ENCODE measurements at places on chromosomes 7 and 10.
A peak's percentile ranks its signal among the peaks of the same experiment; 100 is the strongest.

DNA sequence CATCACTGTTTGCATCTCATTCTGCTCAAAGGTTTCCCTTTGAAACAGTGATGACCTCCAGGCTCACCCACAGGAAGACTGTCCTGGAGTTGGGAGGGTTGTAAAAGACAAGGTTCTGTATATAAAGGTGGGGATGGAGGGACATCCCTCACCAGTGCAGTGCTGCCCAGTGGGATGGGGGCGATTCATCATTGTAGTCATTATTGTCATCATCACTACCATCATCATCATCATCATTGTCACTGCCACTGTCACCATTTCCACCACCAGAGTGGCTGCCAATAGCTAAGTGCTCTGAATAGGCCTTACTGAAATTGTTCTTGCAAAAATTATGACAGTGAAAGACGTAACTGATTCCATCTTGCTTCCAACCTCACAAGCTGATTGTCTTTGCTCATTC, 24.7 kb downstream of the MRPS24 start:
- no peak for DNase-seq

DNA sequence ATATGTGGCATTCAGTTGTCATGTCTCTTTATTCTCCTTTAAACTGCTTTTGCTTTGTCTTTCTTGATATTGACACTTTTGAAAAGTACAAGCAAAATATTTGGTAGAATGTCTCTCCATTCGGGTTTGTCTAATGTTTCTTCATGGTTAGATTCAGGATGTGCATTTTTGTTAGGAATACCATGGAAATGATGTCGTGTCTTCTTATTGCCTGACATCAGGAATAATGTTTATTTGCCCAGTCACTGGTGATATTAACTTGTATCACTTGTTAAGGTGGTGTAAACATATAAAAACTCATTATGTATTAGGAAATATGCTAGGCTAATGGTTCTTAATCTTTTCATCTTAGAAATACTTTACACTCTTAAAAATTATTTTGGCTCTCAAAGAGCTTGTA, 43.4 kb downstream of the CDK1 start:
- DNase-seq, result no peak

GRCh38 chr7:64098-64915, 128.1 kb upstream of the FAM20C start:
- no peak for DNase-seq

DNA sequence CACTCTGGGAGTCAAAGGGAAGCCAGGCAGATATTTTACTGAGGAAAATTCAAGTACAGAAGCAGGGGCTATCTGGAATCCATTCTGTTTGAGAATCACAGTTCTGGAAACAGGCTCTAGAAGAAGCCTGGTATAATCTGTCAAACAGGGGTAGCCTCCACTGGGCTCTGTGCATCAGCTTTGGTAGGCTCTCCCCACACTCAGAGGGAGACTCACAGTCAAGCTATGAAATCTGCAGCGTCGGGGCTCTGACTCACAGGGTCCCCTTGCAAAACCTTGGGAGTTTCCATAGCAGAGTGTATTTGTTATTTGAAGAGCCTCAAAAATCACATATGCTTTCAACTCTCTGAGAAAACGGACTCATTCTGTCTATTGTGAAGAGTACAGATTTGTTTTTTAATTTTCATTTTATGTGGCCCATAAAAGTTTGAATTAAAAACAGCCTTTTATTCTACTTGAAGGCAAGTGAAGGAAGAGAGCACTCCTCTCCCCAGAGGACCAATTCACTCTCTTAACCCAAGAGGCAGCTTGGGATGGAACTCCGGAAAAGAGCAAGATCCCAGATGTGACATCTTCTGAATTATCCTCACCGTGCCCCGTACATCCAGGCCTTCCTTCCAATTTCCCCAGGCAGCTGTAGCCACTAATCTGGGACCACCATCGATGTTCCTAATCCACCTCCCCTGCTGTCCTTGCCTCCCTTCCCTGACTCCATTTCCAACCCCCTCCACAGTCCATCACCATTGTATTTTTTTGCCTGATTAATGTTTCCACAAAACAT, 590.9 kb upstream of the MGMT start:
- no peak for DNase-seq

DNA sequence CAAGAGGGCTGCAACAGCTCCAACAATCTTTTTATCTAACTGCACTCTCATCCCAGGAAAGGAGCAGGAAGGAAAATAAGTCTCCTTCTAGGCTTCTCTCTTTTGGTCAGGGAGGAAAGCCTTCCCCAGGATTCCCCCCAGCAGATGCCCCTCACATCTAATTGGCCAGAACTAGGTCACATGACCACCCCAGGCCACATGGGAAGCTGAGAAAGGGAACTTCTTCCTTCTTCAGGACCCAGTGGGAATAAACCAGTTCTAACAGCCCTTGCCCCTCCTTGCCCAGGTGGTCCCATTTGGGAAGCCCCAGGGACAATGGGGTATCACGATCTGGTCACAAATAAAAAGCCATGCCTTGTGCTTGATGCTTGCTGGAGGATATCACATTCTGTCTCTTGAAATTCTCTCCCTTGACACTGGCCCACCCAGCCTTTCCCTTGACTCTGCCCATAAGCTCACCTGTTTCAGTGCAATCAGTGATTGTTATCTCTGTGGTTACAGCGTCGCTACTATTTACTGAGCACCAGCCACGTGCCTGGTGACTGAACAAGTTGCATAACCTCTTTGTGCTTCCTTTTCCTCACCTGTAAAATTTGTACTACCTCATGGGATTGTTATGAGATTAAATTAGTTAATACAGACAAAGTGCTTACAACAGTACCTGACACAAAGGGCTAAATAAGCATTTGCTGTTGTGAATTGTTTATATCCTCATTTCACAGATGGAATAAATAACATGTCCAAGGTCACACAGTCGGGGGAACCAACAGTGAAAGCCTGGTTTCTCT, 9.0 kb upstream of the TACR2 start:
- DNase-seq, result no peak

- no peak for DNase-seq
Observed at GRCh38 chr7:132397070-132397469, 179.2 kb downstream of the PLXNA4 start.

DNA sequence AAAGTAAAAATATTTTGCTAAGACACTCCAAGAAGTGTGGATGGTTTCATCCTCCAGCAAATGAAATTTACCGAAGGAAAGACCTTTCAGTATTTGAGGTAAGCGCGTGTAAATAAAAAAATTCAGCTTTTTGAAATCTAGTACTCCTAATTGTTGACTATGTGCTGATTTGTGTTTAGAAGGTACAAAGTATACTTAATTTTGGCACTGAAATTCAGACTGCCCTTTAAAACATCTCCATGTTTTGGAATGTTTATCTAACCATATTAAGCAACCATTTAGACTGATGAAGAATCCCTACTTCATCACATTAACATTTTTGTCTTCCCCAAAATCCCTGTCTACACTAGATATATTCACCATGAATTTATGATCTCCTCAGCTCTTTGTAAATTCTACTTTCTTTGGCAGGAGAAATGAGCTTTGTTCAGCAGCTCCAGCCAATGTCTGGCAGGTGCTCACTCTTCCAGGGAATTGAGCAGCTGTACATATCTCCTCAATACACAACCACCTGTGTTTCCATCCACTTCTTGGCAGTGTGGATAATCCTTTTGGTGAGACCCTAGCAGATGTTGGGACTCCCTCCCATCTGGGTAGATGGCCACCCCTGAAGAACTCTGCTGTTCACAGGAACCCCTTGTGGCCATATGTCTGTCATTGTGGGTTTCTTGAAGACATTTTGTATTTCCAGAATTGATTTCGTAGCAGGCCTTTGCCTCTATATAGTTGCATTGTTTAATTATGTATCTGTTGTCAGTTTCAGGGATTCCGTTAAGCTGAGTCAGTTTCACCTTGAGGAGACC, 129.4 kb upstream of the SAMD8 start:
- DNase-seq, result no peak

DNA sequence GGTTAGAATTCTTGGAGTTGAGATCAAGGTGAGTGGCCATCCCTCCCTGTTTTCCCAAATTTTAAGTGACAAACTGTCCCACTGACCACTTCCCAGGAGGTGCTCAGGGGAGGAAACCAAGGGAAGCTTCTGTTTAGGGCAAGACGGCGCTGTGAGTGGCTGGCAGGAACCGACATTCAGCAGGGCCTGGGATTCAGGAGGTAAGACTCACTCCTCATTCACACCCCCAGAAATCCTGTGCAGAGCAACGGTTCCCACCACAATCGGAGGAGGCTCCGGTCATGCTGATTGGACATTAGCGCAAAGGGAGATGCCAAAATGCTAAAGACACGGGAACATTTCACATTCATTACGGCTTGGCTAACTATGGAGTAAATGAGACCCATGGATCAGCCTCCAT, 200.9 kb downstream of the GRID1 start:
- no peak for DNase-seq

DNA sequence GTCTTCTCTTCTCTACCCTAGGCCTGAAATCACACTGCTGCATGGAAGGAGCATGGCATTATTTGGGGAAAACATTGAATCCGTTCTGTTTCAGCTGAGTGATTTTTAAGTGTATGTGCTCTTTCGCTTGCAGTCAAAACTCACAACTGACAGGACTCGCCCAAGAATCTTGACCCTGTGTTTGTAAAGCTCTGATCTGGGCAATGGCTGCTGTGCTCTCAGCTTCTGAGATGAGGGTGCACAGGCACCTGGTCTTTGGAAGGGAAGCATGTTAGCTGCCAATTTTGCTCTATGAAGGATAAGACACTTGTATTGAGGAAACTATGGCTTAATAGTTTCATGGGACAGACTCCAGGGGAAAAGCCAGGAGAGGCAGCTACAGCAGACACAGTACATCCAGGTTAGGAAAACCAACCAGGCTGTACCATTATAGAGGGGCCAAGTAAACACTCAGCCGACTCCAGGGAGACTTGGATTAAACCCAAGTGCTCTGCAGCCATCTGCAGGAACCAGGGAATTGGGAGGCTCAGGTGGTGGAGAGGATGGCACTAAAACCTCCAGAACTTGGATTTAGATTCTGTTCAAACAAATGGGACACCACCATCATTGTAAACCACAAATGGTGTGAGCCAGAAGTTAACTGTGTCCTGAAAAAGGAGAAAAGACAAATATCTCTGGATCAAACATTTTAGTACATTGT, 43.3 kb downstream of the LYZL1 start:
- no peak for DNase-seq

DNA sequence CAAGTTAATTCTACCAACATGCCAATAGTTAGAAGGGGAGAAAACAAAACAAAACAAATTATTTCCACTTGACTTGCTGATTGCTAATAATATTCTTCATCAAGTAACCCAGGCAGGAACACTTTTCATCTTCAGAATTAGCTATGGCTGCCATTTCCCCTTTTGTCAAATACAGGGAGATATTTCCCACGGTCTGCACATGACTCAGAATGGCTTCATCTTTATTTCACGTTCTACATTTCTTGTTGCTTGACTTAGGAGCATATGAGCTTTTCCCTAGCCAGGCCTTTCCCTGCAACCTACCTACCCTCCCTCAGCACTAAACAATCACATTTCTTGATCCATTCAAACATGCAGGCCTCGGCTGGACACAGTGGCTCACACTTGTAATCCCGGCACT, 6.5 kb downstream of the CPVL start:
- DNase-seq, result no peak

DNA sequence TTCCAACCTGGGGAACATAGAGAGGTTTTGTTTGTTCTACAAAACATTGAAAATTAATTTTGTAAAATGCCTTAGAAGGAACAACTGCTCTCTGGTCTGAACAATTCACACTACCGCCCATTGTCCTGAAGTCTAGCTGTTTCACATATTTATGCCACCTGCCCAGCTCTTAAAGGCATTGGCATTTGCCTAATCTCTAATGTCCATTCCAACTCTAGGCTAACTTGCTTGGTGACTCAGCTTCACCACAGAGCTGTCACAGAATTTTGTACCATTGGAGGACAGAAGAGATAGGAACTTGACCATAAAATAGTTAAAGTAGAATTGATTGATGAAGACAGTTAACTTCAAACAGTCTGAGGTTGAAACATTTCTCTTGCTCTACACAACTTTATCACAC, 53.5 kb upstream of the PPP1R17 start:
- DNase-seq, result no peak

DNA sequence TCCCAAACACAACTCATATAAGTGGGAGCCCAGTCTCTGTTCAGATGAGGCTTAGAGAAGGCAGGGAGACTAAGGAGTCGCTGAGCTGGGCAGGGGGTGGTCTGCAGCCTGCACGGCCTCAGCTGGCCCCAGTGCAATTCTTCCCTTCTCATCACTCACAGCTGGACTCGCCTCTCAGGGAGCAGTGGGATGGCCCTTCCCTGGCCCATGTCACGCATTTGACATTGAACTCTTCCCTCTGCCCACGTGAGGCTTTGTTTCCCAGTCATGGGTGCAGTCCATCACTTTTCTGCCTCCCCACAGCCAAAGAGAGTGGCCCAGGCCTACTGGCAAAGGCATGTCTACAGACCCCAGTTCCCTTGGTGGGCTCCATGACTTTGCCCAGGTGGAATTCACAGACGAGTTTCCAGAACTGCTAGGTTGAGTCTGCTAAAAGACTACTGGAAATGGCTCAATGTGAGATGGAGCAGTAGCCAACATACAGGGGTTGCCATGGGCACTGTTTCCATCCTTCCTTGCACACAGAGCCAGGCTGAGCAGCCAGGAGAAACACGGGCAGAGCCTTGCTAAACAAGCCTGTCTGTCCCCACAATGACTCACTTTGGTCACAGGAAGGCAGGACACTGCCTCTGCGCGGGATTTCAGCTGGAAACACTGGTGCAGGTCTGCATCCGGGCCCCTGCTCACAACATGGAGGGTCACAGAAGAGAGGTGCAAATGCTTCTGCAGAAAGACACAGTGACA, 90.1 kb downstream of the OAT start:
- DNase-seq, result no peak

- no peak for DNase-seq
Observed at GRCh38 chr7:117066668-117067067, 113.4 kb downstream of the ST7 start.

GRCh38 chr10:31358688-31359330, 39.8 kb downstream of the ZEB1 start:
- no peak for DNase-seq

GRCh38 chr10:127046975-127047877, 142.0 kb downstream of the DOCK1 start:
- DNase-seq, result no peak

DNA sequence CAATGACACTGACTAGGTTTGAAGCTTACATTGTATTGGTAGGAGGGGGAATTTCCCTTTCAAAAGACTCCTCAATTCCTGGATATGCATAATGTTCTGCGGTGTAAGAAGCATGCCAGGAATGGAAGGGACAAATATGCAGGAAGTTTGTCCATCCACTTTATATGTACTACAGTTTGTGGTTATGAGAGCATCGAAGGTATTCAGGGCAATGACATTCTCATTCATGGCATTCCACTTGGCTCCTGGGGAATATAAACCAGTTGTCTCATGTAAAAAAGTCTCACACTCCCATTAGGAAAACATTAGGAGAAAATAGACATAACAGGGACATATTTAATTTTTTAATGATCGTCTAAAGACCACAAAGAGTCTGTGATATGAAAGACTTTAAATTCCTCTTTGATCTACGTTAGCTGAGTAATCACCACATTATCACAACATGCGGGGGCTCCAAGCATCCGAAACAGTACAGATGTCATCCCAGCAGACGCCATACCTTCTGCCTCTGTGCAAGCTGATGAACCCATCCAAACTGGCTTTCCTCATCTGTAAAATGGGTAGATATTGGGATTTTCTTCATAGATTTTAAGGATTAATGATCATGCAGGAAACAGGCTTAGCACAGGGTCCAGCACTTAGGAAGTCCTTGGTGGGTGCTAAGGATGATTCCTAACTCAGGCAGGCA, 675.3 kb downstream of the INHBA start:
- DNase-seq, result no peak

GRCh38 chr7:4683884-4684565, 1.9 kb downstream of the FOXK1 start:
- peak; percentile 57 for DNase-seq

GRCh38 chr10:95820363-95820762, 64.4 kb downstream of the ENTPD1 start:
- DNase-seq, result no peak
